ENCODE measurements at places on chromosomes 2 and 18.

DNA sequence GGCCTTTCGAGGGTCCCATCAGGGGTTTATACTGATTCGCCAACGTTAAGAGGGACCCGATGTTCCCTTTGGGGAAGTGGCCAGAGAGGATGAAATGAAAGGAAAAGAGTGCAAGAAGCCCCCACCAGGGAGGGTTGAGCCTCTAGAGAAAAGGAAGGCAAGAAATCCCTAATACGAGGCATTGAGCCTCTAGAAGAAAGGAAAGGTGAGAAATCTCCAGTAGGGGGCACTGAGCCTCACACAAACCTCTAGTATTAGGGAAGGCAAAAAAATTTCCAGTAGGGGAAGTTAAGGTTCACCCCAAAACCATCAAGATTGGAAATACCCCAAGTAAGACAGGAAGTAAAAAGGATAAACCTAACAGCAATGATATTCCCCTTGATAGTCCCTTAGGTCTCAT is 9.8 kb upstream of the SAP130 start:
- no peak for DNase-seq

DNA sequence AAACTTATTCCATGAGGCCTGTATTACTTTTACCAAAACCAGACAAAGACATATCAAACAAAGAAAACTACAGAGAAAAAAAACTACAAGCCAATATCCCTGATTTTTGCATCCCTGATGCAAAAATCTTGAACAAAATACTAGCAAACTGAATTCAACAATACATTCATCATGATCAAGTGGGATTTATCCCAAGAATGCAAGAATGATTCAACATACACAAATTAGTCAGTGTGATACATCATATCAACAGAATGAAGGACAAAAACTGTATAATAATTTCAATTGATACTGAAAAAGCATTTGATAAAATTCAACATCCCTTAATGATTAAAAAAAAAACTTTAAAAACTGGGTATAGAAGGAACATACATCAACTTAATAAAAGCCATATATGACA is 106.8 kb downstream of the SLC39A10 start:
- DNase-seq = no peak

DNA sequence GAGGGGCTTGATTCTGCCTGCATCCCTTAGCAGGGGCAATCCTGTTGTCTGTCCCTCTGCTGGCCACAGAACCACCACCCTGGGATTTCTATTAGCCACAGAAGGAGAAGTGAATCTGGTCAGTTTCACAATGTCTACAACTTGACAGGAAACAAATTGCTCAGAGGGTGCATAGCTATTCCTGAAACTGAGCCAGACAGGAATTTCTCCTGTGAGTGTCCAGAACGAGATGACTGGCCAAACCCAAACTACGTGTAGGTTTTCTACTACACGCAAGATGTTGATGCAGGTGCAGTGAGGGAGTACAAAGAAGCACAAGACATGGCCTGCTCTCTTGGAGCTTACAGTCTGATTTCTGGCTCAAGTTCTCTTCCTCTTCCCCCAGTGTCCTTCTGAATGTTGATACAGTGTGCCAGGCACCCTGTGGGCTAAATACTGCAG is 201.9 kb downstream of the CLIP4 start:
- no peak for DNase-seq

DNA sequence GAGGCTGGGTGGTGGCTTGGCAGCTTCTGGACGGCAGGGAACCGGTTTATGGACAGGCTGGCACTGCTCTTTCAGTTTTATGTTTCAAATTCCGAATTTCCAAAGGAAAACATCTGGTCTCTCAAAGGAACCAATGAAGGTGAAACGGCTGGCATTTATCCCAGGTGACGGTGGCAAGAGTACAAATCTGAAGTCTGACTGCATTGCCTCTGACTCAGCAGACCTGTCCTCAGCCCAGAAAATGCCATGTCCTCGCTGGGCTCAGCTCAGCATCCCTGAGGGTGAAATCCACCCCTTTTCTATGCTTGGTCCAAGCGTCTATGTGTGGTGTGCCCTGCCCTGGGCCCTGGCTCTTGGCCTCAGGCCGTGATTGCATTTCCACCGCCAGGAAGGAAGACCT is 38.1 kb downstream of the NAPG start:
- no peak for DNase-seq

GRCh38 chr2:96225016-96225533 is 16.4 kb upstream of the STARD7 start:
- DNase-seq = no peak

- no peak for DNase-seq
Measured at GRCh38 chr2:69753659-69754363, 11.9 kb downstream of the ANXA4 start.

DNA sequence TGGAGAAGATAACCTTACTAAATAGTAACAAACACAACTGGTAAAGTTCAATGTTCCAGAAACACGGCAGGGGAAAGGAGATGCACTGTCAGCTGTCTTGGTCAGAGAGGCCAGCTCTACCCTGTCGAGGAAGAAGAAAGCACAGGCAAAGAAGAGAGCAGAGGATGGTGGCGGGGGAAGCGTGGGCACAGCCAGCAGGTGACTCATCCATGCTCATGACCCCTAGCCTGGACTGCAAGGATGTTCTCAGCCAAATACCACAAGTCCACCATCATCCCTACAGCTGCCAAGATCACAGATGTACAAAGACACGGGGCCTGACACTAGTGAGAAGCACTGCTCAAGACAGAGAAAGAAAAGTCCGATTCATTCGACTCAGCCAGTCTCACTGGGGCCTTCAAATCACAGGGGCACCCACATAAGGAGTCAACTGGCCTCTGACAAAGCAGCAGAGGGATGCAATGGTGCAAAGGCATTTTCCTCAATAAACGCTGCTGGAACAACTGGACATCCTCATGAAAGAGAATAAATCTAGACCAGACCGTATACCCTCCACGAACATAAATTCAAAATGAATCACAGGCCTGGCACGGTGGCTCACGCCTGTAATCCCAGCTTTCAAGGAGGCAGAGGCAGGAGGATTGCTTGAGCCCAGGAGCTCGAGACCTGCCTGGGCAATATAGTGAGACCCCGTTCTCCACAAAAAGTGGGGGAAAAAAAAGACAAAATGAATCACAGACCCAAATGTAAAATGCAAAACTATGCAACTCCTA is 5.6 kb downstream of the DTYMK start:
- no peak for DNase-seq

GRCh38 chr2:59770651-59771050 is 782.8 kb downstream of the BCL11A start:
- no peak for DNase-seq

DNA sequence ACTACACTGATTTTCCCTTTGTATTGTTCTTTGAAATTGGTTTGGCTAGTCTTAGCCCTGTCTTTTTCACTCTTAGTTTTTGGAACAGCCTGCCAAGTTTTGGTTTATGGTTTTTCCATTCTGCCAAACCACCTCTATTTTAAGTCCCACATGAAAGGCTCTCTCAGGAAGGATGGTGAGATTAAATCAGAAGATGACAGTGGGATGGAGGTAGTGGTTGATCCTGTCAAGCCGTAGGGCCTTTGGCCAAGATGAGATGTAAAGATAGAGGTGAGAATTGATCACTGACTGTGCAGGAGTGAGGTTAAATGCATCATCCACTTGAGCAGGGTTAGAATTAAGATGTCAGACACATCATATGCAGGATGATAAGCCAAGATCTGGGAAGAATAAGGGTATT is 948.5 kb downstream of the SLC4A3 start:
- no peak for DNase-seq

DNA sequence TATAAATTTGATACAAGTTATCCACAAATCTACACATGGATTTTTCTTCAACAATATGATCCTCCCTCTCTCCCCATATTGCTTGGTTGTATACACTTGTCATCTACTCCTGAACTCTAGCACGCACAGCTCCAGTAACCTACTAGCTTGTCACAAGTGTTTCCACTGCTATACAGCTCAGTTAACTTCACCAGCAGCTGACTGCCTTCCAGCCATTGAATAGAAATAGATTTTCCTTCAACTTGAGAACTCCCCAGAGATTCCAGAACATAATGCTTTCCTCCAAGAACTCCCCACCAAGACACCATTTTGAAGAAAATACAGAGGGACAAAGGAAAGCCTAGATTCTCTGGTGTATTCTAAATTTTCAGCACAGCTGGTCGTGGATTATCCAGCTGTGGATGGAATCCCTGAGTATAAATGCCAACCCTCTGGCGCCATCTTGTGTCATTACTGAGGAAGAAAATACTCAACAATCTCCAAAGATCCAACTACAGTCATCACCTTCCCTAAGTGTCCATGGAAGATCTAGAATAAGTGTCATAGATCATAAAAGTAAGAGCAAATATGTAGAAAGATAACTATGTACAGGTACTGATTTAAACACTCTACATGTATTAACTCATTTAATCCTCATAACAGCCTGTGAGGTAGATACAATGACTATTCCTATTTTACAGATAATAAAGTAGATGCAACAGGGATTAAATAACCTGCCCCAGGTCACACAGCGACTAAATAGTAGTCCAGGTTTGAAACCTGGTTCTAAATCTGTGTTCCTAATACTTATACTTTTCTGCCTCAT is 156.7 kb downstream of the ARHGAP28 start:
- no peak for DNase-seq

GRCh38 chr2:37417321-37417720 is 72.9 kb downstream of the QPCT start:
- DNase-seq = no peak

DNA sequence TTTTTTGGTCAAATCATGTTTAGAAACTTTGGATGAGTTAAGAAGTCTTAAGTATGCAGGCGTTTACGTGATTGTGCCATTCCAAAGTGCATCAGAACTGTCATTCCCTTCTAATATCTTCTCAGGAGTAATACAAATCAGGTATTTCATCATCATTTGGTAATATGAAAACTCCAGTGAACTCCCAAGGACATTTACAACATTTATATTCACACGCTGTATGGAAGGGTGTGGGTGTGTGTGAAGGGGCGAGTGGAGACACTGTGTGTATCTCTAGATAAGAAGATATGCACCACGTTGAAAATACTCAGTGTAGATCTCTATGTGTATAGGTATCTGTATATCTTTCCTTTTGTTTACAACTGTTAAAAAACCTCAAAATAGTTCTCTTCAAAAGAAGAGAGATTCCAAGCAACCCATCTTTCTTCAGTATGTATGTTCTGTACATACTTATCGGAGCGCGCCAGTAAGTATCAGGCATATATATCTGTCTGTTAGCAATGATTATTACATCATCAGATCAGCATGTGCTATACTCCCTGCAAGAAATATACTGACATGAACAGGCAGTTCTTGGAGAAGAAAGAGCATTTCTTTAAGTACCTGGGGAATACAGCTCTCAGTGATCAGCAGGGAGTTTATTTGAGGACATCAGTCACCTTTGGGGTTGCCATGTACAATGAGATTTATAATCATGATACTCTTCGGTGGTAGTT is 29.3 kb downstream of the COX7A2L start:
- DNase-seq = no peak

- DNase-seq = no peak
Measured at GRCh38 chr2:147133286-147133908, 711.4 kb upstream of the ACVR2A start.

DNA sequence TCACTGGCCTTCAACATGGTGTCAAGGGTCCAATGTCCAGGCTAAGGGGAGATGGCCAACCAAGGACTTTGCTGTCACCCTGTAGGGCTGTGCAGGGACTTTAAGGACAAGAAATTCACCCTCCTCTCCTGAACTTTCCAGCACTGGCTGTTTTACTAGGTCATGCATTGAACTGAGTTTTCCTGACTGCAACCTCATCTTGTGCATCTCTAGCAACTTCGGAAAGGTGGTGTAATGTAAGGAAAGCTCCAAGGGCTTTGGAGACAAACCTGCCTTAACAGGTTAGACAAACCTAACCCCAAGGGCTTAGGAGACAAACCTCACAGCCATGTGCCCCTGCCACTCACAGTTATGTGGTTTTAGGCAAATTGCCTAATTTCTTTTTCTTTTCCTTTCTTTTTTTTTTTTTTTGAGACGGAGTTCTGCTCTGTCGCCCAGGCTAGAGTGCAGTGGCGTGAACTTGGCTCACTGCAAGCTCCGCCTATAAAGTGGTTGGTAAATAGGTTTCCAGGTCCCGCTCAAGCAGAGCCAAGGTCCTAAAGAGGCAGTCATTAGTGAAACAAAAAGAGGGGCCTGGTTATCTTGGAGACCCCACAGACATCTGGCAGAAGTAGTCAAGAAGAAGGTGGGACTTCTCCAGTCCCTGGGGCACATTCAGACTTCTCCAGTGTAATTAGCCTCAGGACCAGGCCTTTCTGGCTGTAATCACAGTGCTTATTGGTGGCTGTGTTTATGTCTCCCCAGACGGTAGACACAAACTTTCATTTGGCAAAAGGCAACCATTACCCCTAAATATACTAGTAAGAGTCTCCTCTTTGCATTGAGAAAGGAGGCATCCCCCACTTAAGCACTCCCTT is 37.6 kb upstream of the PMAIP1 start:
- no peak for DNase-seq

DNA sequence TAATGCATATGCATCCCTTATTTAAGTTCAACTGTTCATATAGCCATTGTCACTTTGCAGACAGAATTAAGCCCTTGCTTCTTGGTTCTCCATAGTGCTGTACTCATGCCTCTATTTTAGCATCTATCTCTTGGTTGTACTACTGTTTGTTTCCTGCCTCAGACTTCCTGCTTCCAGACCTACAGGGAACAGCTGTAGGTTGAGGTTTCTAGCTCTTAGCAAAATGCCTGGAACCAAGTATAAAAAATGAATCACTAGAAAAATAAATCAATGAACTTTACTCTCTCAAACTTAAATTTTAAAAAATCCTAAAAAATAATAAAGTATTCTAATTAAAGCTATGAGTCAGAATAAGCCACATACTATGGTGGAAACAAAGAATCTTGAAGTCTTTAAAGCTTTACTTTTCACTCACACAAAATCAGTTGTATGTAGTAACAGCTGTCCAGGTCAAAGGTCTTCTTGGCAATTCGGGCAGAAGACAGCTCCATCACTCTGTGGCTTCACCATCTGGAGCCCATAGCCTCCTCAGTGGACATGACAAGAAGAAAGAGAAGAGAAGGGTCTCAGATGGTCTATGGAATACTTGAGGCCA is 1228.1 kb upstream of the GYPC start:
- DNase-seq = no peak

DNA sequence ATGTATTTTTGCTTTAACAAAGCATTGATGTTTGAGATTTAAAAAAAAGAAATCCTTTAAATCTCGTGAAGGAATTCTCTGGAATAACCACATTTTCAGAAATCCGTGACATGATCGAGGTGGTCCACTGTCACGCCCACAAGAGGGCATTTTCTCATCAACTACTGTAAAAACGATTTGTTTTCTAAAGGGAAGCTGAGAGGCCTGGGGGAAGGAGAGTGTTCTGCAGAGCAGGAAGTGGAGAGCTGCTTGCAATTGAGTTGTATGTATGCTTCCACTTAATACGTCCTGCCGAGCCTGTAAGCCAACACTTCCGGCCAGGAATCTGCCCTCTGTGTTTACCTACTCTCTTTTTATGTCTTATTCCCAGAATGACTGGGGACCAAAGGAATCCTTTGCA is 19.4 kb downstream of the KLHL29 start:
- no peak for DNase-seq

GRCh38 chr2:163175294-163175693 is 336.7 kb upstream of the KCNH7 start:
- no peak for DNase-seq

GRCh38 chr2:62339413-62339812 is 143.5 kb downstream of the B3GNT2 start:
- peak; percentile 2 for DNase-seq

GRCh38 chr2:31523871-31524492 is 56.8 kb downstream of the SRD5A2 start:
- DNase-seq = no peak

Measured in CD4-positive, alpha-beta T cell treated with Interleukin-1 beta for 1 hour (primary cell).